ENCODE measurements at places on chromosomes 6 and 20.
A peak's percentile ranks its signal among the peaks of the same experiment; 100 is the strongest.

- DNase-seq = no peak
Measured at GRCh38 chr20:62168061-62168460, 14.8 kb upstream of the MTG2 start.

DNA sequence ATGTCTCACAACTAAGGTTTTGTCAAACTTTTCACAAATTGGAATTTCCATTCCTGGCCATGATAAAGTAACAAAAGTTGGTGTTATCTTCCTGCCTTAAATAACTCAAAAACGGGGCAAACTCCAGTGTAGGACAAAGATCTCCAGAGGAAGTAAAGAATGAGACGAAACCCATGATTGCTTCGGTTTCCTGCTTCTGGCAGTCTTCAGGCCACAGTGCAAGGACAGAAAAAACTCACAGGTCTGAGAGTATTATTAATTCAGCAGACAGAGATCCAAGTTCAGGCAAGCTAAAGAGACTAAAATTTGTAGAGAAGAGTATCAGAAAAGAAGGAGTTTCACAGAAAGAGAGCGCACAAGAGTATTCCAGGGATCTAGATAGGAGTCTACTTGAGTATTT is 64.8 kb upstream of the RCAN2 start:
- DNase-seq = no peak

- DNase-seq = peak; percentile 55
Measured at GRCh38 chr6:22149501-22150367, 147.1 kb downstream of the PRL start.

- DNase-seq = no peak
Measured at GRCh38 chr6:137737836-137738596, 129.0 kb upstream of the TNFAIP3 start.

GRCh38 chr6:56837322-56837894 is 117.5 kb upstream of the BEND6 start:
- DNase-seq = no peak

- DNase-seq = no peak
Measured at GRCh38 chr20:37921341-37921929, 18.5 kb downstream of the VSTM2L start.

GRCh38 chr20:35187584-35188190 is 15.8 kb downstream of the PROCR start:
- no peak for DNase-seq

GRCh38 chr6:169558774-169559441 is 142.9 kb downstream of the WDR27 start:
- no peak for DNase-seq

DNA sequence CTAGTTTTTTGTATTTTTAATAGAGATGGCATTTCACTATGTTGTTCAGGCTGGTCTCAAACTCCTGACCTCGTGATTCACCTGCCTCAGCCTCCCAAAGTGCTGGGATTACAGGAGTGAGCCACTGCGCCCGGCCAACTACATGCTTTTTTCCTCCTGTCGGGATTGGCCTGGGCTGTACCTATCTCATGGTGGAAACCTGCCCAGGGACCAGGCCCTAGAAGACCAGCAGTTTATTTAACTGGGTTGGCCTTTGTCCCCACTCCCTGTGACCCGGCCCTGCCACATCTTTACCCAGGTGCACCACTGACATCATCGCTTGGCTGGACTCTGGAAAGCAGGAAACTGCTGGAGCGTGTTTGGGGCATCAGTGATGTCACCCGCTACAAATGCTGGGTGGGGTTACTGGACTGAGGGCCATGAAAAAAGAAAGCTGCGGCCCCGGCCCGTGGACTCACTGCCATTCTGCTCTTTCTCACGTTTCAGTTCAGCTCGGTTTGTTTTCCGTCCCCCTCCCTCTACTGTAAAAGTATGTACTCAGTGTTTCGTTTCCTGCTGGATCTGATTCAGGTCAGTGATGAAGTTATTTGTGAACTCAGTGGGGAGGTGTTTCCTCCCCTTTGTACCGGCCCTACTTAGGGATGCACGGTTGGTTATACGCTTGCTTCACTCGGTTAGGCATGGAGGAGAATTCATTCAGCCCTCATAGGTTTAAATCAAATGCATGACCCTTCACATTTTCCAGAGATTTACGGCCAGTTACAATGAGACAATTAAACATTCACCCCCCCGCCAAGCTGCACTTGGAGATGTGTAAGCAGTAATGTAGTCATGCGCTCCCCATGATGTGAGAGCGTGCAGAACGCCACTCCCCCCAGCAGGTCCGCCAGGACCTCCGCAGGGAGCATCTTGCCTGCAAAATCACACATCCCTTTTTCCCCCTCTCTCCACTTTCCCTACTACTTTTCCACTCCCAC is 179.3 kb downstream of the MTHFD1L start:
- no peak for DNase-seq

DNA sequence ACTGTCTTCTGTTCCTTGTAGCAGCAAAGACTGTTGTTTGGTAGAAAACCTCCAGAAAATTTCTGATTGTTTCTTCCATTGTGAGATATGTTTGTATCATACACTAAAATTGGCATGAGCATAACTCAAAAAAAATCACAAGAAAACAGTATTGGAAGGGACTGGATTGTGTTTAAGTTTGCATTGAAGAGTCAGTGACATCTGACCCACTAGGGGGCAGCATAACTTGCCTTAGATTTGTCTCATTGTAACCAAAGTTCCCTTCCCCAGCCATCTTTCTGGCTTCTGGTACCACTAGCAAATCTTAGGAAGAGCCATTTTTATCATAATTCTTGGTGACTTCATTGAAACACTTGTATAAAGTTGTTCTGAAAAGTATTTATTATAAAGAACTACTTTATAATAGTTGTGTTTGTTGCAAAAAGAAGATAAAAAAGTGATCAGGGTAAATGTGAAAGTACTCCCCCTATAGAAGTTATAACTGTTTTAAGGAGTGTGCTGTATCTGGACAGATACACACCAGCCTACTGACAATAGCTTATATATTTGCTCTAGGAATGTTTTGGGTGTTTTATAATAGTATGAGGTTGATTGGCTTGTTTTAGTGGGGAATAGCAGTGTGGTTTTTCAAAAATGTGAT is 7.7 kb downstream of the CSTF1 start:
- DNase-seq = peak; percentile 53

- DNase-seq = no peak
Measured at GRCh38 chr6:45653117-45653883, 275.6 kb upstream of the SUPT3H start.

- peak; percentile 77 for DNase-seq
Measured at GRCh38 chr6:125191916-125192609, 38.5 kb downstream of the TPD52L1 start.

- no peak for DNase-seq
Measured at GRCh38 chr6:42007286-42008137, 42.8 kb upstream of the TAF8 start.

- no peak for DNase-seq
Measured at GRCh38 chr6:21327326-21328112, 266.0 kb upstream of the SOX4 start.

DNA sequence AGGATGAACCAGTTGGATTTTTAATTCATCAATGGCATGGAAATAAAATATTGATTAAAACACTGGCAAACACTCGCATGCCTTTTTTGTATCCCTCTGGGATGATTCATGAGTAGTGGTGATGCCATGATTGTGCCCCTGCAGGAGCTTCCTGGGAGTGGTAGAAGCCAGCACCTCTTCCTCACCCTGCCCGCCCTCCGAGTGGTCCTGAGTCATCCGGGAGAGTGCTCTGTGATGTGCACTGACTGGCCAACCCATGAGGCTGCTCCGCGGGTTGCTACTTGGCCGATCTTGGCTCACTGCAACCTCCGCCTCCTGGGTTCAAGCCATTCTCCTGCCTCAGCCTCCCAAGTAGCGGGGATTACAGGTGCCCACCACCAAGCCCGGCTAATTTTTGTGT is 27.4 kb downstream of the GJA10 start:
- DNase-seq = no peak

DNA sequence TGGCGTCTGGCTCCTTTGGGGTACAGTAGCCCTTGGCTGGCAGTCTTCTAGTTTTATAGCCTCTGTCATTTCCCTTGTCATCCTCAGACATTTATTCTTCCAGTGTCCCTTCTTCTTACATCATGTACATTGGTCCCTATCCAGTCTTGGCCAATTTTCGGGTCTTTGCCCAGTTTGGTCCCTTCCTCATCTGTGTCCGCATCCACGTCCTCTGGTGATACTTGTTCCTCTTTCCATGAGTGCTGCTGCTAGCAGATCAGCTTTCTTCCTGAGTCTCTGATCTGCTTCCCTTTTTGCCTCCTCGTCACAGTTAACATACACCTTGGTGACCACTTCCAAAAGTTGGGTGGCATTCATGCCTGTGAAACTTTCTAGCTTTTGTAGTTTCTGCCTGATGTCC is 86.2 kb upstream of the GPR6 start:
- DNase-seq = no peak

DNA sequence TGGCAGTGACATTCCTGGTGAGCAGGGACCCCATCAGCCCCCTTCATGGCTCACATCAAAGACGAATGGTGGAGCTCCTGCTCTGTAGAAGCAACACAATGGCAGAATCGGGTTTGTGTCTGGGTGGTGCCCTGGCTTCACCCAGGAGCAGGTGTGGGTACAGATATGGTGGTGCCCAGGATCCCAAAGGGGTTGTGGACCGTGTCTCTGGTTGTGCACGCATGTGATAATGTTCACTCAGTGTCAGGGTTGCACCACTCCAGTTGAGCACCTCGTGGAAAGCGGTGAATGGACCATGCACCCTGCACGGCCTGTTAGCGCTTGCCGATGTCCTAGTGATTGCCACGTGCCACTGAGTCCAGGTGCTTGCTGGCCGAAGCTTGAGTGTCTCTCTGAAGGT is 63.0 kb downstream of the IGF2R start:
- DNase-seq = no peak

GRCh38 chr6:28947831-28948270 is 24.1 kb upstream of the TRIM27 start:
- no peak for DNase-seq

- DNase-seq = no peak
Measured at GRCh38 chr6:17505767-17506280, 94.3 kb upstream of the FAM8A1 start.

GRCh38 chr20:20950620-20951019 is 155.5 kb downstream of the LINC00237 start:
- no peak for DNase-seq

DNA sequence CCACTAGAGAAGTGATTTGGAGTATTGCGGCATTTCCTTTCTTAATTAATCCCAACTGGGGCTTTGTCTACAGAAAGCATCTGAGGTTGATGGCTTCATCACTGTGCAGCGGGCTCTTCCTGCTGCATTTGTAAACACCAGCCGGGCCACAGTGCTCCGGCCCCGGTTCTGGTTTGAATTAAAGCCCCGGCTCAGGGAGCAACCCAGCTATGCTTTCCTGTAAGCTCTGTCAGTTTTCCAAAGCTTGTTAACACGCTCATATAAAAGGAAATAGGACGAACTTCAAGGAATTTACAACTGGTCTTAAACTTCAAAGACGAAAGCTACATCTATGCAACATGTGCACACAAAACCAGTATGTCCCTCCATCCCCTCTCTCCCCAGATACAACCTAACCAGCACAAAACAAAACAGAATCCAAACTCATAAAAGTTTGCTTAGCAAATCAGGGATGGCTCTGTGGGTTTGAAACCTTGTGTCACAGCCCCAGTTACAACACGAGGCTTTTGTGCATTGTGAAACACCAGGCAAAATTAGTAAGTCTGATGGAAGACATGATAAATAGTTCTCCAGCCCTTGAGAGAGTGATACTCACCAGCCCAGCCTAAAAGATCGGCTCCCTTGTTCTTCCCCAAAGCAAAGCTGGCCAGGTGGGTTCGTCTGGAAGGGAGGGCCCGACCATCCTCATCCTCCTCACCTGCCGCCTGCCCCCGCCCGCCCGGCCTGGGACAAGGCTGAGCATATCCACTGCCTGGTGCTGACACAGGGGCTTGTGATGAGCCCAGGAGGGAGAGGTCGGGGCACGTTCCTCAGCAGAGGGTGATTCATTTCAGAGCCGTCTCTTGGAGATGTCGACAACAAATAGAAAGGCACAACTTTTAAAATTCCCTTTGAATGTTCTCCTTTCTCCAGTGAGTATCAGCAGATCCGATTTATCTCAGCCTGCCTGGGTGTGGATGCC is 197.9 kb downstream of the TFAP2C start:
- no peak for DNase-seq

GRCh38 chr6:47169785-47170616 is 127.9 kb upstream of the ADGRF1 start:
- no peak for DNase-seq

GRCh38 chr6:112130878-112131277 is 43.5 kb downstream of the FAM229B start:
- DNase-seq = no peak

- DNase-seq = no peak
Measured at GRCh38 chr6:38326837-38327236, 312.9 kb downstream of the BTBD9 start.

- DNase-seq = no peak
Measured at GRCh38 chr6:45651301-45651700, 273.6 kb upstream of the SUPT3H start.

- DNase-seq = no peak
Measured at GRCh38 chr6:135525594-135525993, 28.1 kb upstream of the AHI1 start.

DNA sequence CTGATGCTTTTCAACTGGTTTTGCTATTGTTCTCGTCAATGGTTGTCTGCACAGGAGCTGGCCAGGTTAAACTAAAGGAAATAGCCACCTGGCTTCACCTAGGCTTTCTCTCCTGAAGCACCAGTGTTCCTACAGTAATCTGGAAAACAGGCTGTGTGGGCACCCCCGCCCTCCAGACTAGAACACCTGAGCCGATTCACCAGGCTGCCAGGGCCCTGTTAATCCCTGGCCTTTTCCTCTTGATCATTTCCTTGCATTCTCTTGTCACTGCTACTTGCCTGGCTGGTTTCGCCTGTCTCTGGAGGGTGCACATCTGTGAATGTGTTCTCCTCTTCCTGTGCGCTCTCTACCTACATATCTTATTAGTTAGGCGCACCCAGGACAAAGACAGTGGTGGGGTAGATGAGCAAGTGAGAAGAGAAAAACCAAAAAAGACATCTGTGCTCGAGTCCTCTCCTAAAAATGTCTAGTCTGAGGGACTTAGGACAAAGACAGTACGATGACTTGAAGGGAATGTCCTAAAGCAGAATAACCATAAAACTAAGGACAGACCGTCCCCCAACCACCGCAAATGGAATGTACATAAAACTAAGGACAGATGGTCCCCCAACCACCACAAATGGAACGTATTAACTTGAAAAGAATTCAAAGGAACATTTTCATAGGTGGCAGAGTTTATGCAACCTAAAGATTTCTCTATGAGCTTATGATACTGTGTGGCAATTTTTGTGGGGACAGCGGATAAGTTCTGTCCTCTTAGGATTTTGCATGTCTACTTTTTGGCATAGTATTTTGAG is 45.9 kb upstream of the EMILIN3 start:
- no peak for DNase-seq

GRCh38 chr6:130018744-130019325 is 454 bp downstream of the L3MBTL3 start:
- no peak for DNase-seq

Measured in D341Med (cell line).